ENCODE measurements at places on chromosomes 2 and 18. TPM values are rescaled to one million over a fixed set of nuclear protein-coding genes. Genes with fewer than 3 reads are reported as not detected.

The ETAA1 gene
- total RNA-seq = 9.8 TPM

The SLC4A5 gene
- not detected for total RNA-seq

The TUBA4B gene
- total RNA-seq = not detected

The CCDC121 gene
- total RNA-seq = 0.74 TPM

The LOXHD1 gene
- total RNA-seq = not detected

DNA sequence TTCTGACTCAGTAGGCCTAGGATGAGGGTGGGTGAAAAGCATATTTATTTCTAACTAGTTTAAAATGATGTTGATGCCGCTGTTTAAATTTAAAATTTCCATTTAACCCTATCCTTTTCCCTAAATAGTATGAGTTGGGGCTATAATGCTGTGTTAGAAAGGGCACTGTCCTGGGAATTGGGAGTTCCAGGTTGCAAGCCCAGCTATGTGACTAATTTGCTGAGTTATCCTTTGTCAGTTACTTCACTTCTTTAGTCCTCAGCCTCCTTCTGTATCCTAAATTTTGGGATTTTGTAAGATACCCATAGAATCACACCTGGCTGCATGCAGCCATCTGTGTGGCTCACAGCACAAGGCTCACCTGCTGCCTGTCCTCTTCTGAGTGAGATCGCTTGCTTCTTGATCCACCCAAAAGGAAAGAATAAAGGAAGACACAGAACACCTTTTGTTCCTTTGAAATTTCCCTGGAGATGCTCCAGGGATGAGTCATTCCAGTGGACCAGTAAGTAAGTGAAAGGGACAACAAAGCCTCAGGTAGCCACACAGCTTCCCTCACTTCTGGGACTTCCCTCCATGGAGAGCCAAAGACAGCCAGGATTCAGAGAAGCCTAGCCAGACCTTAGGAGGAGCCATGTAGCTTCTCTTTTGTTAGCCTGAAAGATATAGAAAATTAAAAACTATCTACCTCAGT, 97.2 kb downstream of the DTNA start:
- DNase-seq = peak; percentile 5

DNA sequence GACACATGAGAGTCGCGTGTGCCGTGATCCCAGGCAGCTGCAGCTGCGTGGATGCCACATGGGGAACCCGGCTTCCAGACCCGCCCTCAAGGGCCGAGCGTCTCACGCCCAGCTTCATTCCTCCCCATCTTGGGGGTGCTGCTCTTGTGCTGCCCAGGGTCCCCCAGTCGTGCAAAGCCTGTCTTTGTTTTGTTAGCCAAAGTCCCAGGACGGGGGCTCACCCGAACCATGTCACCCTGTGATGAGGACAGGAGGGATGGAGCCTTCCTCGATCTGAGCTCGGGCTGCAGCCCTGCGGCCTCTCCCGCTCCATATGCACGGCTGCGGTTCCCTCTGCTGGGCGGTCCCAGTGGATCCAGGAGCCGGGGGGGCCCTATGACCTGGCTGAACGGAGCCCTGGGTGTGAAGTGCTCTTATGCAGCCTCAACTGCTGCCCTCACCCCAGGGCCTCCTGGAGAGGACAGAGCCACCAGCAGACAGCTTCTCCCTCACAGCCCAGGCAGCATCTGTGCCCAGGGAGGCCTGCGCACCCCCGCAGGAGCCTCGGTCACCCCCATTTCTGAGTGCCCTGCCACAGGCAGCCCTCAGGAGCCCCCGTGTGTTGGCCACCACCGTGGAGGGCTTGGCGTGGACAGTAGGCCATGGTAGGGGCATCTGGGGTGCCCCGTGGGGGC, 99.0 kb upstream of the CTDP1 start:
- DNase-seq = no peak

GRCh38 chr2:43224131-43224570, 2.3 kb downstream of the ZFP36L2 start:
- DNase-seq = peak; percentile 88

DNA sequence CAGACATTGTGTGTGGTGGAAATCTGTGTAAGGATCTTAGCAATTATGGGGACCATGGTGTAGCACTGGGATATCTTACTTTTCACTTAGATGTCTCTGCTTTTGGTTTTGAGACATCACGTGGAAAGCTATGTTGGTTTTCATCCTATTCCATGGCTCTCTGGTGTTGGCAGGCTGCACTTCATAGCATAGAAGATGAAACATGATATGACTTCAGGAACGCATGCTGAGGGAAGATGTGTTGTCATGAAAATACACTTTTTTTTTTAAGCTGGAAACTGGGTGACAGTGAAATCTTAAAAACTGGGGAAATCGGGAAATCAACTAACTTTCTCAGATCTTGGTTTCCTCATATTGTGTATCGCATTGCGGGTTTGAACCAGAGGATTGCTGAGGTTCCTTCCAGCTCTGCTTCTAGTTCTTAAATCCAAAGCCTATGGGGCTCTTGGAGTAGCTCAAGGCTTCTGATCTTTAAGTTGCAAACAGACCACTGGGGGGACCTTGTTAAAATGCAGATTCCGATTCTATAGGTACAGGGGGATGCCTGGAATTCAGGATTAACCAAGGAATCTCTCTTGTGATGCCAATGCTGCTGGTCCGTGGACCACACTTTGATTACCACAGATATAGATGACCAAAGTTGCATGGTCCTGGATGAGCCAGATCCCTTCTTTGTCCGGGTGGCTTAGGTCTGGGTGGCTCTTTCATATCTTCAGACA, 160.7 kb downstream of the SH3RF3 start:
- no peak for DNase-seq

DNA sequence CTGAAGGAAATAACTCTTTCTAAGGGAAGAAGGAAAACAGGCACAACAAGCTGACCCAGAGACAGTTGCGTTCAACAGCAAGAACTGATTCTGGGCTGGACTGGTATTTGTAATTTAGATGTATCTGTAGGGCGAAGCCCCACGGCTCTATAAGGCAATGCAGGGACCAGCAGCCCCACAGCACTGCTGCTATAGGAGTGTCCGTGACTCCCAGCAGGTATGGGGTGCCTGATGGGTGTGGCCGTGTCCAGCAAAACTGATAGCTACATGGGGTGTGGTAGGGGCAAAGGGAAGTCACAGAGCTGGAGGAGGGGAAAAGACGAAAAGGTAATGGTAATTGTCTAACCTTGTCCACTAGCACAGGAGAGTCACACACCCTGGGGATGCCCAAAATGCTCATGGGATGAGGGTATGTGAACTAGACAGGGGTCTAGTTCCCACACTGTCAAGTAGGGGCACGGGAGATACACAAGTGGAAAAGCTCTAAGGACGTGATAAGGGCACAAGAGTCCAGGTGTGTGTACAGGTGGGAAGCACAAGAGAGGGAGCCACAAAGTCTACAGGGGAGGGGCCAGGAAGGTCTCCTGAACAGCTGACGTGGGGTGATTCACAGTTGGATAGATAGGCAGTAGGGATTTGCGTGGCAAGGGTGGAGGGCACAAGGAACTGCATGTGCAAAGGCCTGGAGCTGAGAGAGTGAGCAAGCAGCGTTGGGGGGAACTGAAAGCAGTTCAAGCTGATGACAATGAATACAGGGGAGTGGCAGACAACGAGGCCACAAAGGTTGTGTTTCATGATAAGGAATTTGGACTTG, 48.5 kb upstream of the ASPRV1 start:
- peak; percentile 43 for DNase-seq

DNA sequence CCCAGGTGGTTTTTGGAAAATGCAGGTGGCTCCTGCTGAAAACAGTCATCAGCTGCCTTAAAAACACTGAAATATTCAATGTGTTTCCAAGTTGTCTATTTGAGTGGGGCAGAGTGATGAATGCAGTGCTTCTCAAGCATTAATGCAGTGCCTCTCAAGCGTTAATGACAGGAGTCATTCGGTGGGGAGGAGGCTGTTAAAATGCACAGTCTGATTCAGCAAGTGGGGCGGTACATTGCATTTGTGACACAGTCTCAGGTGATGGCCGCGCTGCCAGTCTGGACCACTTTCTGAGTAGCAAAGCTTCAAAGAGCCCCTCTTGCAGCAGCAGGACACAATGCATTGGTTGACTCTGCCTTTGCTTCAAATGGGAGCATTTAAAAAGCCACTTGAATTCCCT, 231.4 kb upstream of the RGPD4 start:
- no peak for DNase-seq

DNA sequence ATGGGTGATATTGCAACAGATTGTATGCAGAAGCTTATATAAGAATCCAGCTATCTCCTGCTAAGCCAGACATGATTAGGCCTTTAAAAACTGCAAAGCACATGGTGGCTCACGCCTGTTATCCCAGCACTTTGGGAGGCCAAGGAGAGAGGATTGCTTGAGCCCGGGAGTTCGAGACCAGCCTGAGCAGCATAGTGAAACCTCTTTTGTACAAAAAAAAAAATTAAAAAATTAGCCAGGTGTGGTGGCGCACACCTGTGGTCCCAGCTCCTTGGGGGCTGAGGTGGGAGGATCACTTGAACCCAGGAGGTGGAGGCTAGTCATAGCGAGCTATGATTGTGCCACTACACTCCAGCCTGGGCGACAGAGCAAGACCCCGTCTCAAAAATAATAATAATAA, 204.6 kb downstream of the TNS1 start:
- DNase-seq = no peak

GRCh38 chr2:42510191-42510590, 16.4 kb upstream of the KCNG3 start:
- no peak for DNase-seq

GRCh38 chr18:52829320-52829719, 489.3 kb downstream of the DCC start:
- DNase-seq = no peak

- DNase-seq = no peak
These were observed 1807.0 kb downstream of the SUCLG1 start for GRCh38 chr2:82652117-82652516.

DNA sequence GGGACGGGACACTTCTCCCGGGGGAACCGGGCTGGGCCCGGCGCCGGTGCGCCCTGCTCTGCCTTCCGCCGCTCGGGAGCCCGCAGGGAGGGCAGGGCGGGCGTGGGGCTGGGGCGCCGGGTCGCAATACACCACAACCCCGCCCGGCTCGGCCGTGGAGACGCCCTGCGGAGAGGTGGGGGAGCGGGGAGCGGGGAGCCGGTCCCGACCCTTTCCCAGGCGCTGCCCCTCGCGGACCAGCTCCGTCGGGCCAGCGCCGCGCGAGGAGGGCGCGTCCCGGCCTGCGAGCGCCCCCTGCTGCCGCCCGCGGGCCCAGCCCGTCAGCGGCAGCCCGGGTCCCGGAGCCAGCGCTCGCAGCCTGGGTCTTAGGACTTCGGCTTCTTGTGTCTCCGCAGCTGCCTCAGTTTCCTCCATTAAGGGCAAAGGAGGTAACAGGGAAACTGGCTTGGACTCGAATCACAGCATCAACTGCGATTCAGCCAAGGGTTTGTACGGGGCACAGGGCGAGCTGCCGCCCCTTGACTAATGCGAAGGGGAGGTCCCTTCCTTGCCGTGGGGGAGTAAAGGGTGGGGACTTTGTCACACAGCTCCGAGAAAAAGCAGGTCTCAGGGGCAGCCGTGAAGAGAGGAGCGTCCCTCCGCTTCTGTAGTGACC, 635 bp upstream of the ADRA2B start:
- DNase-seq = peak; percentile 67

GRCh38 chr18:43060020-43060419, 55.5 kb downstream of the RIT2 start:
- no peak for DNase-seq

GRCh38 chr2:150479075-150479915, 8.2 kb downstream of the RND3 start:
- peak; percentile 42 for DNase-seq

DNA sequence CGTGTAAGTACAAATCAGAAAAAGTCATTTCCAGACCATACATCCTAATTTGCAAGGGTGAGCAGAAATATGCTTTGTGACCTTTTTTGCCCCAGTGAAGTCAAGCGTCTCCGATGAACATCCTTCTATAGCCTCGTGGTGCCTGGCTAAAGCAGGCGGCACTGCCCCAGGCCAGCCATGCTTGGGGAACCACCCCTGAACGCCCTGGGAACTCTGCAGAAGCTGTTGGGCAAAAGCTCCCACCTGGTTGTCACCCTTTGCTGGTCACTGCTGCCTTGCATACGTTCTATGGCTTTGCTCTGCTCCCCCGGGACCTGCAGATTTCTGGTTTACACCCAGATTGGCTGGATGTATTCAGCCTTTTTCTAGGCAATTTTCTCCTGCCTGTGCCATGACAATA, 256.4 kb downstream of the SS18 start:
- no peak for DNase-seq

DNA sequence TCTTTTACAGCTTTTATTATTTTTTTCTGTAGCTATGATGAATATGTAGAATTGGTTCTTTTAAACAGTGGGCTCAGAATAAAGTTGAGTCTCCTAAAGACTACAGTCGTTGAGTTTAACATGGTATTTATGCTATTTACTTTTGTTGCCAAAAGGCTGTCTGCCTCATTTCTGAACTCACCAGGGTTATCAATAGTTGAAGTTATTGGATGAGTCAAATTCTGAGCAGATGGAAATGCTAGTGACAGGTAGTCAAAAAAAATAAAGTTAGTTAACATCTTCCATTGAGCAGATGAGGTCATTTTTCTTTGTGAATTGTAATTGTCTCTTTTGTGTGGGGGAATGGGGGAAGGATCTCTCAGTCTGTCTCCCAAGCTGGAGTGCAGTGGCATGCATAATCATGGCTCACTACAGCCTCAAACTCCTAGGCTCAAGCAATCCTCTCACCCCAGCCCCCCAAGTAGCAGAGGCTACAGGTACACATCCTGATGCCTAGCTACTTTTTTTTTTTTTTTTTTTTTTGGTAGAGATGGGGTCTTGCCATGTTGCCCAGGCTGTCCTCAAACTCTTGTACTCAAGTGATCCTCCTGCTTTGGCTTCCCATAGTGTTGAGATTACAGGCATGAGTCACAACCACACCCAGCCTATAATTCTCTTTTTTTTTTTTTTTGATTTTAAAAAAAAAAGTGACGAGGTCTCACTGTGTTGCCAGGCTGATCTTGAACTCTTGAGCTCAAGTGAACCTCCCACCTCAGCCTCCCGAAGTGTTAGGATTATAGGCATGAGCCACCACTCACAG, 8.9 kb downstream of the PAPOLG start:
- DNase-seq = peak; percentile 27

DNA sequence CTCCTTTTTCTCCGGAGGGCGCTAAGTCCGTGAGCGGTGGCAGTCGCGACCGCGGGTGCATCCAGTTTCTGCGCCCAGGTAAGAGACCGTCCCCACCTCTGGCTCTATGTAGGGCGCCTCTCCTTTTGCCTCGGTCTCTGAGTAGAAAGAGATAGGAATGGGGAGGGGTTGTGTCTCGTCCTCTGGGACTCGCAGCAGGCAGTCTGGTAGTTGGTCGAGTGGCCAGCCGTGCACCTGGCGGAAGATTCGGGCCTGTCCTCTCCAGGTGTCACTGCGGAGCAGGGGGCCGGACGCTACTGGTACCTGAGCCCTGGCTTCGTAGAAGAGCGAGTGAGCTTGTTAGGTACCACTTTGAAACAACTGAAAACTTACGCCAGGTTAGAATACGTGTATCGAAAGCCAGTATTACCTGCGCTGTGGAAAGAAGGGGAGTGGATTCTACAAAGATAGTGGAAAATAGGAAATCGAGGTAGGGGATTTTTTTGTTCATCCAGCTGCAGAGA, 403 bp downstream of the MAP2 start:
- DNase-seq = no peak
